ENCODE measurements at places on chromosomes 12 and 14.

DNA sequence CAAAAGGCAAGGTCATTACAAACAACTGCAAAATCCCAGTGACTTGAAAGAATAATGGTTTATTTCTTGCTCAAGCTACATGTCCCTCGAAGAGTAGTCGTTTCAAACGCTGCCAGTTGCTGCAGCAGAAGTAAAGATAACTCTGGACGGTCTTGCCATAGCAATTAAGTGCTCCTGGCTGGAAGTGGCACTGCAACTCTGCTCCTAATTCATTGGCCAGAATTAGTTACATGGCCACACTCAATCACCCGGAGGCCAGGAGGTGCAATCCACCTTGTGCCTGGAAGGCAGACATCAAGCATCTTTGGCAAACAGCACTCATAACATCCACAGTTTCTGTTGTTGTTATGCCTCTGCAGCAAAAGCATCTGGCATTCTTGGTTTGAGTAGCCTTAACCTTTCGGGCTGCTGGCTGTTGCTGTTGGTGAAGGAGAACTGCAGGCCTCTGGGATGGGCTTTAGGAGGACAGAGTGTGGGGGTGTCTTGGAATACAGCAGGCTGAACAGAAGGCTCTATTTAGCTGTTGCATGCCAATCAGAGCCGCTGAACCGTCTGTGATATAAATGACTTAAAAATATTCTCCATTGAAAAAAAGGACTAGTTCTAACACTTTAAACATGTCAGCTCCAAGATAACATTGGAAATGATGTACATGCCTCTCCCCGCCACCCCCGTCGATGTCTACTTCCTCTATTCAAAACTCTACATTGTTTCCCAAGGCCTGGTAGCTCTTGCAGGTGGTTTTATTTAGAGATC, 123.5 kb upstream of the DYRK2 start:
- DNase-seq: no peak

- DNase-seq: no peak
Measured at GRCh38 chr14:104115131-104115600, 23.2 kb upstream of the KIF26A start.

GRCh38 chr14:21038441-21039422, 3.4 kb upstream of the RNASE7 start:
- DNase-seq: no peak

- DNase-seq: no peak
Measured at GRCh38 chr14:69955855-69956845, 76.9 kb downstream of the SMOC1 start.

DNA sequence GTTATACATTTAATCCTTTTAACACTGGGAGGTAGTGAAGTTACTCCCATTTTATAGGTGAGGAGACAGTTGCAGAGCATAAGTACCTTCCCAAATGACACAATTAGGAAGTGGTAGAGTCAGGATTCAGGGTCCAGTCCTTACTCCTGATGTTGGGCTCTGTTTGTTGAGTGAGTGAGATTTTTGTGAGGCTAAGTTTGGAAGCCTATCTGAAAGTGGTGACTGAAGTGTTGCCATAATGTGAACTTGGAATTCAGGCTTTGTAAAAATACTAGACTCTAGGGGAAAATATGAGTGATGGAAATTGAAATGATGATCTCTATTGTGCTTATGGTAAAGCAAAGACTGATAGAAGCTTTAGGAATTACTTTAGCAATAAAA, 2.2 kb downstream of the NUDT4 start:
- no peak for DNase-seq

- no peak for DNase-seq
Measured at GRCh38 chr14:76644855-76645518, 116.3 kb upstream of the VASH1 start.

DNA sequence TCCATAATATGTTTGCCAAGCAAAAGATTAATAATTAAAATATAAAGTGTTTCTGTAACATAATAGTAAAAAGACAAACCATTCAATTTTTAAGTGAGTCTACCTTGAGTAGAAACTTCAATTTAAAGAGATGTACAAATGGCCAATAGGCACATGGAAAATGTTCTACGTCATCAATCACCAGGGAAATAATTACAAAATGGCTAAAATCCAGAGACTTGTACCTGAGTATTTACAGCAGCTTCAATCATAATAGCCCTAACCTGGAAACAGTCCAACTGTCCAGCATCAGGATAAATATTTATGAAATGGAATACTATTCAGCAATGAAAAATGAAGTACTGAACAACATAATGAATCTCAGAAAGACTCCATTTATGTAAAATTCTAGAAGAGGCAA, 95.5 kb upstream of the FAR2 start:
- DNase-seq: no peak

DNA sequence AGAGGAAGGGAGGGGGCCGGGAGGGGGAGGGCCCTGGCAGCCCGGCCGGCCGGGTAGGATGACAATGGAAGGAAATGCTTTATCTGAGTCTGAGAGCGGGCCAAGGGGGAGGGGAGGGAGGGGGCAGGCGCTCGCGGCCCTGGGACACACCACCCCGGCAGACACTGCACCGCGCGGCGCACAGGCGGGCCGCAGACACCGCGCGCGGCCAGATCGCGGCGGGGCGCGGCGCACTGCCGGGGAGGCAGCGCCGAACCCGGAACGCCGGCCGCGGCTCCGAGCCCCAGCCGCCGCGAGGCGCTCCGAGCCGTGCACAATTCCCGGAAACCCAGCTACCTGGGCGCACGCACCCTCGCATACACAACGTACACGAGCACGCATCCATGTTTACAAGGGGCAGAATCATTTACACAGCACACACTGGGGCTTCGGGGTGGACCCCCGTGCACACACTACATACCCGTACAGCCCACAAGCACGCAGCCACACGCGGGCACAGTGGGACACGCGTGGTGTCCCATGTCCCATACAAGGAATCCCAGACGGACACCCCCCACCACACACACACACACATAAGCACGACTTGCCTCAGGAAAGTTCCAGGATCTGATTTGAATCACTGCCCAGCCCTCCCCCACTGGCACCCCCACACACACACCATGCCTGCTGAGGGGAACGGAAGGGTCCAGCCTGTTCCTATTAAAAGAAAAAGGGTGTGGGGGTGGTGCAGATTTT, at the start of gene HDAC7:
Gene HDAC7, minus strand, starts transcription at position 8 of the 735 bp plus-strand sequence. CDS start 118 bp downstream, outside the sequence.
- peak; percentile 81 for DNase-seq

DNA sequence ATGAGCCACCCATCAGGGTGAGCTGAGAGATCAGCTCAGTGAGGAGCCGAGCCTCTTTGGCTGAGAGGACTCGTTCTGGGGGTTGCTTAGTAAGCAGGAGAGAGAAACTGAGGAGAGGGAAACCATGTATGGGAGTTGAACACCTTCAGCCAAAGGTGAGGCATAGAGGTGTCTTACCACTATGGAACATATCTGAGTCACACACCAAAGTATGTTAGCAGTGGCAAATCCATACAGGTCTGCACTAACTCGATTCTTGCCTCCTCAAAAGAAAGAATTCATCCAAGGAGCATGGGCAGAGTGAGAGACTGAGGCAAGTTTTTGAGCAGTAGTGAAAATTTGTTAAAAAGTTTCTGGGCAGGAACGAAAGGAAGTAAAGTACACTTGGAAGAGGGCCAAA, 46.7 kb upstream of the RNU6-8 start:
- no peak for DNase-seq

DNA sequence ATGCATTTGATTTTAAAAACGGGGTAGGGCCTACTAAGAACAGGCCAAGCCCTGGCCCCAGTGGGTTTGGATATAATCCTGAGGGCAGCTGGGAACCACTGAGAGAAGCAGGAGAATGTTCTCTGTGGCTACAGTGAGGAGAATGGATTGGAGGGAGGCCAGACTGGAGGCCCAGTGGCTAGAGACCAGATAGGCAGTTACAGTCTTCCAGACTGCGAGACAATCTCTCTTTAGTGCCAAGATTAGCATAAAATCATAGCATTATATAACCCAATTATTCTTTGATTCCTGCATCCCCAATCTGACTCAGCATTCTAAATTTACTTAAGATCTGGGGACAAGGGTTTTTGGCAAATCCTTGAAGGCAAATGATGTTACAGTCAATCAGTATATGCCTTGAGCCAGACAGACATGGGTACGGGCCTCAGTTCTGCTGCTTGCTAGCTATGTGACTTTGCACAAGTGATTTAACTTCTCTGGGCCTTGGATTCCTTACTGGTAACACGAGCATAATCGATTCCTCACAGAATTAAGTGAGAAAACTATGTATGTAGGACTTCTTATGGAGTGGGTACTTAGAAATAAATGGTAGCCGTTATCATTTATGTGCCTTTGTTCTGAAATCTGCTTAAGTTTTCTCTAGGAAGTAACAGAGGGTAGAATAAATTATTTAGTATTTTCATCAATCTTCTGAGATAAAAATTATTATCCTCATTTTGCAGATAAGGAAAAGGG, 18.3 kb downstream of the NINJ2 start:
- no peak for DNase-seq

DNA sequence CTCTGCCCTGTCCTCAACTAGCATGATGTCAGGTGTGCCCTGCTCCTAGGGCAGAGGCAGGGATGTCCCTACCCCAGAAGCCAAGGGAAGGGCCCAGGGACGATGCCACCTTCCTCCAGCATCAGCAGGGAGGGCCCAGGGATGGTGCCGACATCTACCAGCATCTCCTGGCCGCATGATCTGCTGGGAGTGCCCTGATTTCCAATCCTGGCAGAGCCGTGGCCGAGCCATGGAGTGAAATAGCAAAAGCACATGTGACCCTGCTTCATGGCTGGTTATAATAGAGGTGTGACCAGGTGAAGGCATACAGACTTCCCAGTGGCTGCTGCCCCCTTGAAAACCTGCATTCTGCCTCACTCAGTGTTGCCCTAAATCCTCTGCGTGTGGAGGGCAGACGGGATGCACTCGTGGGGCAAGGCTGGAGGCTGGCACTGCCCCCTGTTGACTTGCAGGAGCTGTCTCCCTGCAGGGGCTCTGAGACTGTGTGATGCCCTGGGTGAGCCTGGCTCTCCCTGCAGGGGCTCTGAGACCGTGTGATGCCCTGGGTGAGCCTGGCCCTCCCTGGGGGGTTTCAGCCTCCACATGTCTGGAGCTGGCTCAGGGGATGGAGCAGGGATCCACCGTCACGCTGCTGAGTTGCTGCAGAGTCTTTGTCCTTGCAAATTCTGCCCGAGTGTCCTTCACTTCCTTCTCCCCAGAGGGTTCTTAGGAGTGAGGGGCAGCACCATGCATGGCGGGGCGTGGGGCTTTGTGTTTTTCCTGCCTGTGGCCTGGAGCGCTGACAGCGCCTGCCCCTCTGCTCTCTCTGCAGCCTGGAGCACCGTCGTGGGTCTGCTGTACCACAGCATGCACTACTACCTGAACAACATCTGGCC, 51.7 kb downstream of the ADGRD1 start:
- DNase-seq: no peak

DNA sequence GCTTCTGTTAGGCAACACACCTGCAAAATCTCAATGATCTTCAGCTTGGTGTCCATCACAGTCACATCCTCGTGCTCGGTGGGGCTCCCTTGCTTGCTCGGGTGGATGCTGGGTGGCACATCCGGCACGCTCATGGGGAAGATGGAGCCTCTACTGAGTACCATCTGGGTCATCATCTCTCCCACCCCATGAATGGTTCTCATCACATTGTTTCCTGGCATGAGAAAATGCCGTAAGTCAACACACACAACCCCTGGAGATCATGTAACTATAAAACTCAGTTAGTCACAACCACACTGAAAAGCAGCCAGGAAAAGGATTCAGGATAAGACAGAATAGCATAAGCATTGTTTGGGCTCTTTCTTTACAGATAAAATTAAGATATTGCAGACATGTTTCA, 201.1 kb downstream of the ITPR2 start:
- DNase-seq: no peak

- no peak for DNase-seq
Measured at GRCh38 chr12:19485240-19485639, 45.9 kb downstream of the AEBP2 start.

GRCh38 chr14:94761997-94762377, 7.9 kb downstream of the GSC start:
- no peak for DNase-seq

GRCh38 chr12:85275374-85275773, 4.6 kb upstream of the ALX1 start:
- DNase-seq: no peak

DNA sequence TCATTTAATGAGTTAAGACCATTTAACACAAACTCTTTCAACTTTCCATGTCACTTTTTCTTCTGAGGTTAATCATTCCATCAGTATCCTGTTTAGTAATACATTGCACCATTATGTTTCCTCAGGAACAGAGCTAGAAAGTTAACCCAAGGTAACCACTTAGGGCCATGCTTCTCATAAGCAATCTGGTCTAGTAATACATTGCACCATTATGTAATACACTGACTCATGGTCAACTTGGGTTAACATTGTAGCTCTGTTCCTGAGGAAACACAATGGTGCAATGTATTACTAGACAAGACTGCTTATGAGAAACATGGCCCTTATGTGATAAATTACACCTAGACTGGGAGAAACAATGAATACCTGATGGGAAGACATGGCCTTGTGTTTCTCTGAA, 21.7 kb downstream of the ERH start:
- DNase-seq: no peak

DNA sequence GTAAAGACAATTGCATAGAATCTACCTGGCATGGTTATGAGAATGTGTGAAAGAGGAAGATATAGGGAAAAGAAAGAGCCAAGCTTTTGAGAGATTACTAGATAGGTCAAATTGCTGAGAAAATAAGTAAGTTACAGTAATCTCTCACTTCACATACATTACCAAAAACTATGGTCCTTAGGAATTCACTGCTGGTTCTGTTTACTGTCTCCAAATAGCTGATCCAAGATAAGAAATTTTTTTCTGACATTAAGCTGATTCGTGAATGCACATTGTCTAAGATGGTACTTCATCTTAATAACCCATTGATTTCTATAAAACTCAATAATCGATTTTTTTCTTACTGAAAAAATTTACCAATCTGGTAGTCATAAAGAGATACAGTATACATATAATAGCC, 17.4 kb downstream of the SIX1 start:
- DNase-seq: no peak

DNA sequence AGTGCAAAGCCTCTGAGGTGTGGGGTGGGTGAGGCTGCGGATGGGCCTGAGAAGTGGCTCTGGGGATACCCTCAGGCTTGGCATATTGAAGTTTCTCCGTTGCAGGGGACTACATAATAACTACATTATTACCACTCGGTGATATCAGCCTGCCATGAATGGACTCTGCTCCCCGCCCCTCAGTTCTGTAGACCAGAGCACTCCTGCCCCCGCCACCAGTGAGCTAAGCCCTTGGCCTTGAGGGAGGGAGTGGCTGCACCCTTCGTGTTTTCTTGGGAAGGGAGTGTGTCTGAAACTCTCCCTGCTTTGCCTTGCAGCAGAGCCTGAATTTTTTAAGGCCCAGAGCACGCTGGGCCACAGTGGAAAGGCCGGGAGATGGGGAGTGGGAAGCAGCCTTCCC, 1.7 kb downstream of the ORAI1 start:
- DNase-seq: peak; percentile 20

GRCh38 chr14:89025561-89026236, 201.2 kb downstream of the TTC8 start:
- no peak for DNase-seq

GRCh38 chr12:6863033-6863432, 4.3 kb upstream of the TPI1 start:
- DNase-seq: no peak

DNA sequence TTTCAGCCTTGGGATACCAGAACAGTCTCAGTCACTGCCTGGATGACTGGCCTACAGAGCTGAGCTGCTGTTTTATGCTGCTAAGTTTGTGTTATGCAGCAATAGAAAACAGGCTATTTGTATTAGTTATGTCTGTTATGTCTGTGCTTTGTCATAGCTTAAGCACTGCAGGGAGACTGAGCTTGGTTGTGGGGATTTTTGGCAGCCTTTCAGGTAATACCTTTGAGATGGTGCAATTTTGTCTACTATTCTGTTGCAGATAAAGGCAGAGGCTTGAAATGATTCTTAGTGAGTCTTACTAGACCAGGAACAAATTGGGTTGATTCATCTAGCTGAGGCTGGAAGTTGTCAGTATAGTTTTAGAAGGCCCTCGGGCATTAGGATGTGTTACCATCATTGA, 201.3 kb upstream of the RBM19 start:
- DNase-seq: no peak
